ENCODE measurements at places on chromosomes 16 and 17.

GRCh38 chr16:50539053-50539695 lies 9.0 kb upstream of the NKD1 start:
- DNase-seq = no peak

GRCh38 chr17:32386844-32387243 lies 36.9 kb downstream of the ZNF207 start:
- DNase-seq = no peak

GRCh38 chr16:18050234-18050633 lies 286.3 kb downstream of the NPIPA8 start:
- DNase-seq = no peak

- DNase-seq = no peak
Observed at GRCh38 chr17:6355196-6355595, 79.7 kb downstream of the AIPL1 start.

DNA sequence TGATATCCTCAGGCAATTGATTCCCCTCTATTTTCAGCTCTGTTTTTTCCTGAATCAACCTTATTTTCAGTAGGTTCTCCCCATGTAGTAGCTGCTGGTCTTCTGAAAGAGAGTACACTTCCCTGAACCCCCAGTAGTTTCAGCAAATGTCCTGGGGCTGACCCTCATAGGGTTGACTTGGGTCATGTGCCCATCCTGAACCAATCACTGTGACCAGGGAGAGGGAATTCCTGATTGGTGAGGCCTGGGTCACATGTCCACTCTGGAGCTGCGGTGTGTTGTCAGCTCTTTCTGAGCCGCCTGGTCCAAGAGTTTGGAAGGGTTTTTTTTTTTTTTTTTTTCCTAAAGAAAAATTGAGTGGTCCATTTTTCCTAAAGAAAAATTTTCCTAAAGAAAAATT lies 8.3 kb upstream of the ZKSCAN2 start:
- no peak for DNase-seq

- DNase-seq = no peak
Observed at GRCh38 chr17:2835780-2836179, 39.5 kb downstream of the RAP1GAP2 start.

GRCh38 chr17:67696347-67696746 lies 21.4 kb upstream of the NOL11 start:
- no peak for DNase-seq

GRCh38 chr17:75652341-75652740 lies 14.6 kb downstream of the RECQL5 start:
- no peak for DNase-seq

DNA sequence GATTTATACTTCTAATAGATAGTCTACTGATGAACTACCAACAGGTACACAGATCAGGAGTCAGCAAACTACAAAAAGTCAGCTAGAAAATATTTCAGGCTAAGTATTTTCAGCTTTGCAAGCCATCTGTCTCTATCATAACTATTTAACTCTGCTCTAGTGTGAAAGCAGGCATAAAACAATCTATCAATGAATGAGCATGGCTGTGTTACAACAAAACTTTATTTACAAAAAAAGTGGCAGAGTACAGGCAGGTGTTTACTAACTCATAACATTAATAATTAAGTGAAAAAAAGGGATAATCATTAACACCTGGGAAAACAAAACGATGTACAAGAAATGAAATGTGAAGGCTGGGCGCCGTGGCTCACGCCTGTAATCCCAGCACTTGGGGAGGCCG lies 15.8 kb downstream of the MED13 start:
- DNase-seq = no peak

GRCh38 chr16:26733710-26734109 lies 333.0 kb upstream of the C16orf82 start:
- DNase-seq = peak; percentile 11

DNA sequence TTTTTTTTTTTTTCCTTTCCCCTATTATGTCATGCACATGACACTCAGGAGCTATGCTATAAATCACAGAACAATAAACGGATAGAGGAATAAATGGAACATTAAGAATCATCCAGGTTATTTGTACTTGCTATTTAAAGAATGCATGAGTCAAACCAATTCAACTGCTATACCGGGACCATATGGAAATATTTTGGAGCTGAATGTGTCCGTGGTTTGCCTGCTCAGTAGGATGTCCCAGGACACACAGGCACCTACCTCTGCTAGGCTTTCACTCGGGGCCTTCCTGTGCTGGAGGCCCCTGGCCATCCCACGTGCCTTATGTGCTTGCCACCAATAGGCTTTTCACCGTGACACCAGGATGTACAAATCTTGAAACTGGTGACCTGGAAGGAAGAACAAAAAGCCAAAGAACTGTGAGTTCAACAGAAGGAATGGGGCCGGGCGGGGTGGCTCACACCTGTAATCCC lies 15.3 kb upstream of the SEC14L1 start:
- no peak for DNase-seq

DNA sequence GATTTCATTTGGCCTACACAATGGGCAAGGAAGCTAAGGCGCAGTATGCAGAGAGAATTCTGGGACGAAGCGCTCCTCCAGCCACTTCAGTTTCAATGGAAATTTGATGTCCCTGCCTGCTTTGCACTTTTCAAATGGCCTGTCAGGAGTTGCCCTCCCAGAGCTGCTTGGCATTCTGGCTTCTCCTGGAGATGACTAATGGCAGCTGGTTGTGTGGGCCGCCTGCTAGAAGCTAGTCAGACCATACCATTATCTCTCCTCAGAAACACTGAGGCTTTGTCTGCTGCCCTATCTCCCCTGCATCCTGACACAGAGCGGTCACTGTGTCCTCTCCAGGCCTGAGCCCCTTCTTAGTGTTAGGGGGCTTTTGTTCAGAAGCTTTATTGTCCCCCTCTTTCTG lies 180.1 kb downstream of the SPECC1 start:
- DNase-seq = no peak

DNA sequence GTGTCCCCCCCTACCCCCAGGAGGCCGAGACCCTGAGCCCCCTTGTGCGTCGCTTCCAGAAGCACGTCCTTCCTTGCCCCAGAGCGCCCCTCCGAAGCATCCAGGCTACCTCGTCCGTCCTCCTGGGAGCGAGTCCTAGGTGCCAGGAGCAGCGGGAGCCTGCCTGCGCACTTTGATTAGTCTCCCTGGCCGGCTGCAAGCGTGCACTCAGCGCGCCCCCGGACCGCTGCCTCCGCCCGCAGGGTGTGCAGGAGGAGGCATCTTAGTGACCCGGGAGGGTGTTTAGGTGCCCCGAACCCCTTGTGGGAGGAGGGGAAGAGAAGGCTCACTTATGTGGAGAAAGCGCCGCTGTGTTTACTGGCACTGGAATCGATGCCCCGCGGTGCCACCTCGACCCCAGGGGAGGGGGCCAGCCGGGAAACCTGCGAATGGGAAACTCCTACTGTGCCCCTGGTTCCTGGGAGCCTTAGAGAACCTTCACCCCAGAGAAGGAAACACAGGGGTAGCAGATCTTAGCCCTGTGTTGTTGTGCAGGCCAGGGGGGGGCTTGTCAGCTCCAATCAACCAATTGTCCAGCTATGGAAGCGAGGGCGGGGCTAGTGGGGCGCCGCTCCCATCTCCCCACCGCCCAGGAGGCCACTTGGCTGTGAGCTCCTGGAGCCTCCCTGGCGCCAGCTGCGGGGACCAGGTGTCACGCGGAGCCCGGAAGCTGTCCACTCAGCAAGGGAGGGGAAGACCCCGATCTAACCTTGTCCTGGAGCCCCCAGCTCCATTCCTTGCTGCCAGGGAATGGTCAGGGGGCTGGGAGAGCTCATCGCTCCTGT lies 922.8 kb upstream of the EEF2KMT start:
- DNase-seq = no peak

- no peak for DNase-seq
Observed at GRCh38 chr17:75875940-75876189, 2.5 kb downstream of the TRIM47 start.

- no peak for DNase-seq
Observed at GRCh38 chr17:81116704-81117103, 48.6 kb upstream of the PVALEF start.

GRCh38 chr16:24896439-24896838 lies 50.7 kb downstream of the SLC5A11 start:
- no peak for DNase-seq

DNA sequence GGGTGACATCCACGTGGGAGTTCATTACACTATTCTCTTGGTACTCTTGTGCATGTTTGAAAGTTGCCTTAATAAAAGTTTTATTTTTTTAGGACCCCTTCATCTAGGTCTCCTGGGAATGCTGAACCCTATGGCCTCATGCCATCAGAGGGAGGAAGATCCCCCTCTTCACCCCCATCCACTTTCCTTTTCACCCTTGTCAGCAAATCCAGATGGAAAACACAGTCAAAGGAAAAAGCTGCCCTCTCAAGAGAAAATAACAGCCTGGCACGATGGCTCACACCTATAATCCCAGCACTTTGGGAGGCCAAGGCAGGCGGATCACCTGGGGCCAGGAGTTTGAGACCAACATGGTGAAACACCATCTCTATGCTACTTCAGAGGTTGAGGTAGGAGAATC lies 274.2 kb downstream of the XYLT1 start:
- DNase-seq = no peak

- no peak for DNase-seq
Observed at GRCh38 chr17:21213638-21214014, 335 bp downstream of the TMEM11 start.

GRCh38 chr16:16158082-16158658 lies 65.1 kb downstream of the ABCC6 start:
- DNase-seq = no peak

DNA sequence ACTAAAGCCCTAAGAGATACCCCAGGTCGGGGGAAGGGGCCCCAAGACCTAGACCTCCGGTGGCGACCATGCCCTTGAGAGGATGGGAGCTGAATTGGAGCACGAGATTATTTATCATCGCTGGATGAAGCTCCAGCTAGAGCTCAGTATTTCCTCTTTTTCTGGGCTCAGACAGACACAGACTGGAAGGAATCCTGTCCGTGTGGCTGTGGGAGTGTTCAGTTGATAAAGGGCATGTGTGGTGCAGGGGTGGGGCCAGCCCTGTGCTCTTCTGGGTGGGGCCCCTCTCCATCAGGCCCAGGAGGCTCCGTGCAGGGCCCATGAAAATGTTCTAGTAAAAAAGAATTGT lies 6.3 kb upstream of the CBX4 start:
- no peak for DNase-seq

GRCh38 chr17:34177642-34178041 lies 77.4 kb upstream of the CCL2 start:
- DNase-seq = no peak

DNA sequence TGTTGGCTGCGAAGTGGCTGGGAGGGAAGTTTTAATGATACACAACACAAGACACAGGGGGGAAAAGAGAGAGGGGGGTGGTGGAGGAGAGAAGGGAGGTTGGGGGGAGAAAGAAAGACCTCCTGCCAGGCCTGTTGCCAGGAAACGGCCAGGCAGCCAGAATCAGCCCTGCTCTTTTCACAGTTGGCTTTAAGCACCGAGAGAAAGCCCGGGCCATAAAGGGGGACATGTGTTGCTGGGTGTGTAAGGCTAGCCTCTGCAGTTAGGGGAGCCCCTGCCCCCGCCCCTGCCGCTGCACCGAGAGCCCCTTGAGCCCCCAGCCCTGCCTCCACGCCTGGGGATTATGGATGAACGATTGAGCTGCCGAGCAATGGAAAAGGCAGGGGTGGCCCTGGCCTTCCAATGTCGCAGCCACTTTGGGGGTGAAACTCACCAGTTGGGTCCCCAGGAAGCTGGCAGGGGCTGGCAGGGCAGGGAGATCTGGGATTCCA lies 13.9 kb upstream of the WNT3 start:
- no peak for DNase-seq

- DNase-seq = no peak
Observed at GRCh38 chr17:16910341-16910740, 61.6 kb downstream of the TNFRSF13B start.

DNA sequence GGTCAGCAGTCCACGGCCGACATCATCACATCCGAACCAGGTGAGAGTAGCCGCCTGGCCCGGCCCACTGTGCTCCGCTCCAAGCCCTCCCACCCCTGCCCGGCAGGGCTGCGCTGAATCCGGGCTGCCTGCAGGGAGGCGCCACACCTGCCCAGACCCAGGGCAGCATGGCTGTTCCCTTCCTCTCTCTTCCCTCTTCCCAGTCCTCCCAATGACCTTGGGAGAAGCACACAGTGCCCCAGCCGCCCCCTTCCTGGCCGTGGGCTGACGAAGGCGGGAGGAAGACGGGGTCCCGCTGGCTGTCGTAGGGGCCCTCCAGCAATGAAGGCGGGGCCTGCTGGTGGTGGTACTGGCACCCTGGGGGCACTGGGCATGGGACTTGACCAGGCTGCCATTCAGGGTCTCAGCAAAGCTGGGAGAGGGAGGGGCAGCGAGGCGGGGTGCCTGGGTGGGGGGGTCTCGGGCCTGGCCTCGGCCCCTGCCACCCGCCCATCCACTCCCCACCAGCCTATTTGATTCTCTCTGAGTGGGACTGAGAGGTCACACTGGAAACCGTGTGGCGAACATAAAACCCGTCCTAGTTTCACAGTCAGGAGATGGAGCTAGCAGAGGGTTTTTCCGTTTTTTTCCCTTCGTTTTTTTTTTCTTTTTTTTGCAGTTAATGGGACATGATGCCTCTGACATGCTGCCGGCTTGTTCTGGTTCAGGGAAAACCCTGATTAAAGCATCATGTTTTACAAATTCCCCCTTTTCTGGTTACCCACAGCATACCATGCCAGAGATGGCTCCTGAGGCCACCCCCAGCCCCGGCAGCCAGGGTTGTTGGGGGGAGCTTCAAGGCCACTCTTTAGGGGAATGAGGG lies 50.6 kb downstream of the BAHCC1 start:
- DNase-seq = no peak

- DNase-seq = no peak
Observed at GRCh38 chr16:62041401-62041800, 5.2 kb upstream of the CDH8 start.

DNA sequence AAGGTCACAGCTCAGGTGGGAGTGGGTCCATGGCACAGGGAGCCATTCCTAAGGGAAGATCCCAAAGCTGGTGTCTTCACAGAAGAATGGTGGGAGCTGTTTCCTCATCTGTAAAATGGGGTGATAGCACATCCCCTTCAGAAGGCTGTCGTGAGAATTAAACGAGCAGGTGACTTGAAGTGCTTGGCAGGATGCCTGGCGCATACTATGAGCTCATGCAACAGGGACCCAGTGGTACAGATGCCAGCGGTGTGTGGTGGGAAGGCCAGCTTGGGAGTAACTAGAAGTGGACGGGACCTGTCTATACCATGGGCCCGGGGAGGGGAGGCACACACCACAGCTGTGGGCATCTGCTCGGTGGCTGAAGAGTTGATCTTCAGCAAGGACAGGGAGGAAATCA lies 189.3 kb upstream of the TNRC6C start:
- DNase-seq = peak; percentile 79

DNA sequence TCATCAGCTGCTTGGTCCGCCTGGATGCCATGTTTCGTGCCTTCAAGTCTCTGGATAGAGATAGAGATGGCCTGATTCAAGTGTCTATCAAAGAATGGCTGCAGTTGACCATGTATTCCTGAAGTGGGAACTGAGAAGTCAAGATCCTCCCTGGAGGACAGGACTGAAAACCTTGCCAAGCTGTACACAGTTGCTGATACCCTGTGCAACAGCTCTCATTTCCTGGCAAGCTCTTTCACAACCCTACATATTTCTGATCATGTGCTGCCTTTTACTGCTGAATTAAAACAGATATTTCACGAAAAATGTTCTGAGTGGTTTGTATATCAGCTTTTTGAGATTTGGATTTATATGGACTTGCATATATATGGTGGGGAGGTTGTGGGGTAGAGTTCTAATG lies 898 bp downstream of the CAPNS2 start:
- no peak for DNase-seq
